ENCODE measurements at places on chromosomes 6 and 20. TPM values are rescaled to one million over a fixed set of nuclear protein-coding genes. Genes with fewer than 3 reads are reported as not detected.

JPH2 gene
- 3.1 TPM for total RNA-seq

MOCS1 gene
- total RNA-seq = 2.0 TPM

PDE10A gene
- total RNA-seq = 27.5 TPM

UBE2C gene
- total RNA-seq = 281 TPM

TBC1D32 gene
- total RNA-seq = 0.94 TPM

MOXD1 gene
- total RNA-seq = 1.5 TPM
